ENCODE measurements at places on chromosomes 16 and 17.
A peak's percentile ranks its signal among the peaks of the same experiment; 100 is the strongest.

GRCh38 chr17:7440834-7441195 lies 1.5 kb downstream of the FGF11 start:
- DNase-seq: no peak

DNA sequence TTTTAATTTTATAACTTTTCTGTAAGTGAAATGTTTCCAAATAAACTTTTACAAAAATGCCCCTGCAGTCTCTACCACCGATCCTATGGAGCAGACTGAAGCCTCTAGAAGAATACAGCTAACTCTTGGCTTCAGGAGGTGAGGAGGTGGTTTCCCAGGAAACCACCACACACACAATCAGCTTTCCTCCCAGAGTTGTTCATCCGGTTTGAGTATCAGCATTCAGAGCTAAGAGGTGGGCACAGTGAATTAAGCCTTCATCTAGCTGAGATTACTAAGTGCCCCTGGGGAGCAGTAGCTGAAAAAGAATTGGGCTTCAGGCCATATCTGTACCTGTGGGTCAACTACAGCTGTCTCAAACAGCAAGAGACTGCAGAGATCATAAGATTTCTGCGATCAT lies 139.7 kb downstream of the AATF start:
- no peak for DNase-seq

DNA sequence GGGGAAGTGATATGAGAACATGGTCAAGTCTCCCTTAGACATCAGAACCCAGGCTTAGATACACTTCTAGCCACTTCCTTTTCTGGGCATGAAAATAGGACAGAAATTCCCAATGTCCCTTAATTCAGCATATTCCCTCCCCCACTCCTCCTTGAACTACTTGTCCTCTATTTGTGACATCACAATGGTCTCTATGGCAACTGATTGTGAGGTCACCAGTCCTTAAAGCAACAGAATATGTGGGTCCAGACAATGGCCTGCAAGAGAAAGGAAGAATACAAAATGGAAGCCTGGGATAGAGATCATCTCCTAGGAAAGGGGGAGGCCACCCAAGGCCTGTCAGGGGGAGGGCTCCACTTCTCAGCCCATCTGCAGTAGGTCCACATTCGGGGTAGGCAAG lies 6.7 kb upstream of the SEZ6 start:
- DNase-seq: no peak

DNA sequence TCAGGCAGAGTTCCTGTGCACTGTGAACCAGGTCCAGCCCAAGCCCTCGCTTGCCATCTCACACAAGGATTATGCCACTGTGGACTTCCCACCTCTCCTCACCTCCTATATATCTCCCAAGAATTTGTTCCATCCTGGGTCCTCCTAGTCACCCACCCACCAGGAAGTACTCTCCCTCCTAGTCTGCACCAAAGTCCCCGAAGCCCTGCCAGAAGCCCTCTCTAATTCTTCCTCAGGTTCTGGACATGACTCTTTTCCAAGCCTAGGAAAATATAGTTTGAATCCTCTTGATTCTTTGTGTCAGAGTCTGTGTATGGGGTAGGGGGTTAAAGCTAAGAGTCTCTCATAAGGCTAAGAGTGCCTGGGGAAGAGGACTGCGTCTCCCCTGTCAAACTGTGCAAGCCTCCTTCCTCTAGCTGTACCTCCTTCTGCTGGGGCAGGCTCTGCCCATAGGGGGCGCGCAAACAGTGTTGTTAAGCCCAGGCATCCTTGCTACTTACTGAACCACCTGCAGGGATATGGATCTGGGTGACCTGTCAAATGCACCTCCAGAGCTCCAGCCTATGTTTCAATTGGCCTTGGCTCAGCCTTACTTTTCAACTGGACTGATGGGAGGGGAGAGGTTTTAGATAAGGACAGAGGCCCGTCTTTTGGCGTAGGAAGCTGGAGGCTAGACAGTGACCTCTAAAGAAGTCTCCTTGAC lies 16.6 kb upstream of the DLX4 start:
- peak; percentile 61 for DNase-seq

DNA sequence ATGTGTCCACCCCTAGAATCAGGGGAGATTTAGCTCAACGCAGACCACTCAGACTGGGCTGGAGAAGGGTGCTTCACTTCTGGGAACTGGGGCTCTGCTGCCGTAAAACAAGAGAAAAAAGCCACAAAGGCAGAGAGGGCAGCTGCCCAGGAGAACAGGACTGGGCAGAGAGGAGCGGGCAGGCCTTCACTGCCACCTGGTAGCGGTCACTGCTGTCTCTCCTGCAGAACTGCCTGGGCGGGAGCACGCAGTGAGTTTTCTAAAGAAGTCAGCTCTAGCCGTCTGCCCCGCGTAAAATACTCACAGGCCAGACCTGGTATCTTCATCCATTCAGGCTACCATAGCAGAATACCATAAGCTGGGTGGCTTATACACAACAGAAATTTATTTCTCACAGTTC lies 103.8 kb downstream of the AMFR start:
- DNase-seq: no peak

DNA sequence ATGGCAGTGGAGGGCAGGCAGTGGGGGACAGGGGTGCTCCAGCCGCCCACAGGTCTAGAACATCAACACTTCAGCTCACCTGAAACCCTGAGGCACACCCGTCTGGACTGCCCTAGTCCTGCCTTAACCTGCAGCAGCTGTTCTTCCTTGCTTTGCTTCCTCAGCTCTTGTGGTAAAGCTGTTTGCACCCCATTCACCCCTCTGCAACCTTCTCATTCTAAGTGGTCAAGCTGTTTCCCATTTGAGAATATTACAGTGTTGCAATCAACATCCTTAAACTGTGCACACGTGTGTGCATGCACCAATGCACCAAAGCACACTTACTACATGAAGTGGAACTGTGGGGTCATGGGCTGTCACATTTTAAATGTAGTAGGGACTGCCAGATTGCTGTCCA lies 32.4 kb downstream of the SCNN1B start:
- no peak for DNase-seq

GRCh38 chr16:3020604-3021448 lies 658 bp downstream of the TNFRSF12A start:
- peak; percentile 76 for DNase-seq

DNA sequence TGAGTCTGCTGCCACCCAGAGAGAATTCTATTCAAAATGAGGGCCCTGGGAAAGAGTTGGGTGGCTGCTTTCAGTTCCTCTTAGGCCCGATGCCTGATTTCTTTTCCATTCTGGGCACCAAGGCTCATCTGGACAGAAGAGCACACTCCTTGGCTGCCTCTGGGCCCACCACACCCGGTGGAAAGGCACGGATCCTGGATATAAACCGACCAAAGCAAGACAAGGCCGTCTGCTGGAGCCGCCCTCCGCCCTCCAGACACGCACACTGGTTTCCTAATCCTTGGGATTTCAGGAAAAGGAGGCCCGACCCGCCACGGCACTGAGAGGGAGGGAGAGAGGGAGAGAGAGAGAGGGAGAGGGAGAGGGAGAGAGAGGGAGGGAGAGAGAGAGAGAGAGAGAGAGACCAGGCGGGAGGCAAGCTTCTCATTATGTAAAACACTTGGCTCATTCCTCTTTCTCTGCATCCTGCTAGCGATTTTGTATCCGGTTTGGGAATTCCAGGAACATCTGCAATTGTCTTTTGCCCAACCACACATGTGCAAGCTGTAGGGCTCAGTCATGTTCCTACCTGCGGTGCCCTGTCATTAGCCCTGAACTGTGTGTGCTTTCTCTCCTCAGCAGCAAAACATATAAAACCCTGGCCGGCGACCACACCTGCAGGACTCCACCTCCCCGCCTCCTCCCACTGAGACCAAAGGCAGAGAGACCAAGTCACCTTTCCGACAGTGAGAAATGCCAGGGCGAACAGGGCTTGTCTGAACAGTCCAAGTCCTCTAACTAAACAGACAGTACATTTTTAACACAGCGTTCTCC lies 347.2 kb downstream of the SOX9 start:
- no peak for DNase-seq

DNA sequence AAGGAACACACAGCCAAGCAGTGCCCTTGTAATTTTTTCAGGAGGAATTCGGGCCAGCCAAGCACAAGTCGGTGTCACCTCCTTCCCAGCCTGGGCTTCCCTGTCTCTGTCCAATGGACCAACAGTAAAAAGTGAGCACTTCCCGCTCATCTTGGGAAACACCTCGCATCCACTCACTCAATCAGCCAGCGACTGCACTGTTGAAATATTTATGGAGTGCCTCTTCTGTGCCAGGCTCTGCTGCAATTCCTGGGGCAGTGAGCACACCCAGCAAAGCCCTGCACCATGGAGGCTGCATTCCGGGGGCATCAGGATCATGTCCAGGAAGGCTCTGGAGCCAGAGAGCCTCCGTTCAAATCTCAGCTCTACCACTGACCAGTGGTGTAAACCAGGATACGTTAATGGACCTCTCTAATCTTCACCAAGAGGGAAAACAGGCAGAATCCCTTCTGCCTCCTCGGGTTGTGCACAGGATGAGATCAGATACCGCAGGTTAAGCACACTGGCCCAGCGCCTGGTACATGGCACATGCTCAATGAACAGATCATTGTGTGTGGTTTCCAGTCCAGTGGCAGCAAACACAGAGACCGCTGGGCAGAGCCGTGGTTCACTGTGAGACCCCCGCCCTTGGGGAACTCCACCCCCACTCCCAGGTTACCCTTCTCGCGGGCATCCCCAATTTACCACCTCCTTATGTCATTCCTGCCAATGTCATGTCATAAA lies 194.3 kb downstream of the ZNF423 start:
- no peak for DNase-seq

- no peak for DNase-seq
These were observed 3.2 kb downstream of the GNPTG start for GRCh38 chr16:1354815-1355540.

DNA sequence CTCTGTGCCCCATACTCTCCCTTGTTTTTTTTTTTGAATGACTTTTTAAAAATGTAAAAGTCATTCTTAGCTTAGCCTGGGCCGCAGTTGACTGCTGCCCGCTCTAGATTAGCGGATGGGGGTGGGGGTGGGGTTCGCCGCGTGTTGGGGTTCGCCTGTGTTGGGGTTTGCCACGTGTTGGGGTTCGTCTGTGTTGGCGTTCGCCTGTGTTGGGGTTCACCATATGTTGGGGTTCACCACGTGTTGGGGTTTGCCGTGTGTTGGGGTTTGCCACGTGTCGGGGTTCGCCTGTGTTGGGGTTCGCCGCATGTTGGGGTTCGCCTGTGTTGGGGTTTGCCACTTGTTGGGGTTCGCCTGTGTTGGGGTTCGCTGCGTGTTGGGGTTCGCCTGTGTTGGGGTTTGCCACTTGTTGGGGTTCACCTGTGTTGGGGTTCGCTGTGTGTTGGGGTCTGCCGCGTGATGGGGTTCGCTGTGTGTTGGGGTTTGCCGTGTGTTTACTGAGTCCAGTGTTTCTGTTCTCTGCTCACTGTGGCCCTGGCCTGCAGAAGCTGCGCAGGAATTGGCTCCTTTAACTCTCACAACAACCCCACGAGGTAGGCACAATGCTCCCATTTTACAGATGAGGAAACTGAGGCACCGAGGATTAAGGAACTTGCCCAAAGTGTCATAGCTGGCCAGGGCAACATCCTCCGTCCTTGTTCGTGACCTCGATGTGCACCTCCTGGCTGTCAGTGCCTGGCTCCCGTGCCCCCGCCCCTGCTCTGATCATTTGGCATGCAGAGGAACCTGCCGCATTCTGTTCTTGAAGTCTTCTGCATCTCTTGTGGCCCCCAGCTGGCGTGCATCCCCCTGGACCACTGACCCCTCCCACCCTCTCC lies 96.6 kb upstream of the CIBAR2 start:
- no peak for DNase-seq

DNA sequence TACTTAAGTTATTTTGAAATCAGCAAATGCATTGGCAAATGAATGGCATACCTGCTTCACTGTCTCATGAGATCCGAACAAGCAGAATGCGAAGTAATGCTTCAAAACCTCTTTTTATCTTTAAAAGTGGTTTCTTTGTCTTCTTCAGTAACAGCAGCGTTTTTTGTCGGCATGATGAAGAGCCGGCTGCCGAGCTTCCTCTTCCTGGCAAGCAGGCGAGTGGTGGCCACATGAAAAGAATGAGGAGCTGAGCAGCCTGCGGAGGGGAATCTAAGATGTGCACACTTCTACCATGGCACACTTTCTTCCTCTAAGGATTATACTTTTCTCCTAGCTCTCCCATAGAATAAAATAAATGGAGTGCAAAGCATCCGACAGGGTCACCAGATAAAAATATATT lies 42.4 kb upstream of the AKTIP start:
- peak; percentile 8 for DNase-seq

DNA sequence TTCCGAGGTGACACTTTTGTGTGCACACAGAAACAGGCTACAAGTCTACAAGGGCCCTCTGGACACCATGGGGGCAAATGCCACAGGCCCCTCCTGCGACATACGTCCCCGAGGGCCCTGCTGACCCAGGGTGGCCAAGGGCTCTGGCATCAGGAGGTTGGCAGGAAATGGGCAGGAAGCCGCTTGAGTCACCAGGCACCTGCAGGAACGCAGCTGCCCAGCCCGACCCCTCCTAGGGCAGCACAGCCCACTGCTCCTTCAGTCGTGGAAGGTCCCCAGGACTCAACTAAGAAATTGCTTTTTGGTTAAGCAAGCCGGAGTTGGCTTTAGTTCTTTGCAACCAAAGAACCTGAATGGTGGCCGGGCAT lies 8.1 kb downstream of the CORO7 start:
- no peak for DNase-seq

DNA sequence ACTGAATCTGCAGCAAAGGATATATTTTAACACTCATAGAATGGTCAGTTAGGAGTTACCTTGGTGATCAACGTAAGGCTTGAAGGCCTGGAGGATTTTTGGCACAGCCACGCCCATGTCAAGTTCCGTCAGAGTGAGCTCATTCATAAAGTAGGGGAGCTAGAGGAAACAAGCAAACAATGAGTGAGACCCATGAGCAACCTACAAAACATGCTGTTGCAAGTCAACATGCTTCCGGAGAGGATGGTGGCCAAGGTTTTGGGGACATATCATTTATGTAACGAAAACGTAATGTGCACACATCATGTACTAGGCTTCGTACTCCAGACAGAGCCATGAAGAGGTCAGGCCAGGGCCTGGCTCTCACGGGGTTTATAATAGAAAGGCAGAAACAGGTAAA lies 41.1 kb upstream of the ERN1 start:
- DNase-seq: no peak

GRCh38 chr16:21101631-21102420 lies 48.8 kb downstream of the DNAH3 start:
- no peak for DNase-seq

GRCh38 chr16:411576-412265 lies 10.0 kb downstream of the DECR2 start:
- no peak for DNase-seq

GRCh38 chr16:27351989-27352388 lies 38.2 kb downstream of the IL4R start:
- no peak for DNase-seq
